ENCODE measurements at places on chromosomes 5 and 9. TPM values are rescaled to one million over a fixed set of nuclear protein-coding genes. Genes with fewer than 3 reads are reported as not detected.

The CARTPT gene
- total RNA-seq: 12.7 TPM

The MOB3B gene
- 2.4 TPM for total RNA-seq

The ACOT12 gene
- total RNA-seq: not detected

The RAPGEF1 gene
- 95.5 TPM for total RNA-seq

The FREM1 gene
- total RNA-seq: 0.85 TPM

The DRD1 gene
- total RNA-seq: 0.11 TPM

The IL3 gene
- not detected for total RNA-seq

The GPR150 gene
- total RNA-seq: 9.6 TPM

The CDO1 gene
- 36.0 TPM for total RNA-seq

Measured in ascending aorta (tissue), 2 donors.